Astrocyte of the spinal cord (primary cell): ENCODE measurements at places on chromosomes 6 and 20.

DNA sequence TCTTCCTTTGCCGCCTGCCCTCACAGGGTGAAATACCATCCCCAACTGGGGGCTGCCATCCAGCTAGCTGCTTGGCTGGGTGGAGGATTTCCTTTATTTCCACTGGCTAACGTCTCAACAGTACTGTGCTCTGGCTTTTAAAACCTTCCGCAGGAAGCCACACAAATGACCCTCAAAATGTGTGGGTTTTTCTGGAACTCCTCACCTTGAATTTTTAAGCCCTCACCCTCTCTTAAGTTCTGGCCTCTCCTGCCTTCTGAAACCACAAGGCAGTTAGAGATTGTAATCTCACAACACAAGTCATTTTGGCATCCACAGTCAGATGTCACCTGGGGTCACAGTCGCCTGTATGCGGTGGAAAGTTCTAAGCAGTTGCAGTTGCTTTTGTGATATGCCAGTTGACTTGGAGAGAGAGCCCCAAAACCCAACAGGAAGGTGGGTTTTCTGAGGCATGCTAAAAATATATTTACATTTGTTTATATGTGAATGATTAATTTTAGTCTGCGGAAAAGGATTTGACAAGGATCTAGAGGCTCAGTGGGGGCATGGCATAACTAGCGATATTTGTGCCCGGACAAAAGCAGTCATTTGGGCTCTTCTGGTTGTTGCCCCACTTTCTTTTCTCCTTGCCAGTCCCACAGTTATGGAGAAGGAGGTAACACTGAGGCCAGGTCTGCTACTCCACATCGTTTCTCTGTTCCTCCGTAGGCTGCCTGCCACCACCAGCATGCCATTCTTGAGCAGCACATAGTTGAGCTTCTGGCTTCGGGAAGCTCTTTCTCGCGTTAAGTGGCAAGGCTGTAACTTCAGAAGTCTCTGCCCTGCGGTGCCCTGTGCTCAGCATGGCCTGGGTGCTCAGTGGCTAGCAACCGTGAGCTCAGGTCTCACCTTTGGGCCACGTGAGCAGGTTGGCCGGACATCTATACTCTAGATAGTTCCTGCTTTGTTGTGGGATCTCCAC is 335.3 kb downstream of the CD83 start:
- DNase-seq: no peak

- no peak for DNase-seq
These were observed 40.4 kb downstream of the ZNF391 start for GRCh38 chr6:27428966-27429365.

DNA sequence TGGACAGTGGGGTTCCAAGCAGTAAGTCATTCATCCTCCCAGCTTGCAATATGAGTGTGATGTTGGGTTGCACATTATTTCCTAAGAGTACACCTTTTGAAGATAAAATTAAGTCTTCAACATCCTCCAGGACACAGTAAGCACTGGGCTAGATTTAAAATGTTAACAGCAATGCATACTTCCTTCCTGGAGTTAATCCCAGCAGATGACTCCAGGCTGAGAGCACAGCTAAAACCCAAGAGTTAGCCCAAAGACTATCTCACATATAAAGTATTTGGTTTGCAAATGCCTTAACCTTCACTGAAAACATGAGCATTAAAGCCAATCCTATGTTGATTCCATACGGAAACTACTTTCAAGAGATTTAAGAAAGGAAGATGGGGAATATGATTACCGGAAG is 69.2 kb downstream of the SLC23A2 start:
- DNase-seq: no peak

DNA sequence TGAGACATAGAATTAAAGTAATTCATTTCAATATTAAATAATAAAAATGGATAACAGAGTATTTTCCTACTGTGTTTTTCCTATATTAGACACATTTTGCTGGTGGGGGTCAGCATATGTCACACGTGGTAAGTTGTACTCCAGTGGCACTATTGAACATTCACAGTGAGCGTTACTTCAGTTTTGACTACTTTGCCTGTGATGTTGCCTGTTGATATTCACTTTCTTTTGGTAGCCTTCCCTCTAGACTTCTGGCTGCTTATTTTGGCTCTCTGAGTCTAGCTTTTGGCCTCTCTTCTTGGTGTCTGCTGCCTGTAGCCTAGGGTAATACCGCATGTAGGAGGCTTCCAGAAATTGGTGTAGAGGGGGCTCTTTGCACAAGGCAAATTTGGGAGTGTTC is 64.4 kb upstream of the TFB1M start:
- no peak for DNase-seq

GRCh38 chr6:123415844-123416468 is 220.8 kb downstream of the TRDN start:
- peak; percentile 62 for DNase-seq

DNA sequence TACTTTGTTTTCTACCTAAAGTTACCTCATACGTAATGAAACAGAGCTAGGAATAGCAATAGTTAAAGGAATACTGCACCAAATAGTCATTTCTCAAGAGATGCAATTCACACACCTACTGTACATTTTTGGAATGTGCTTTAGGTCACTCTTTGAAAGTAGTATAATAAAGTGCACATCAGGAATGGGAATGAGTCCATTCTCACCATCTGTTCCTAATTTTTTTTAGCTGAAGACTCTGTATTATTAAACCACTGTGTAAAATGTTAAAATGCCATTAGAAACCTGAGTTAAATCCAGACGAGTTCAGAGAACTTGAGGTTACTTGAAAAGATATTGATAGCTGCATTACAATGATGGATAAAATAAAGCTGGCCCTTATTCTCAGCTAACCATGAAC is 51.9 kb upstream of the EPHA7 start:
- peak; percentile 27 for DNase-seq

DNA sequence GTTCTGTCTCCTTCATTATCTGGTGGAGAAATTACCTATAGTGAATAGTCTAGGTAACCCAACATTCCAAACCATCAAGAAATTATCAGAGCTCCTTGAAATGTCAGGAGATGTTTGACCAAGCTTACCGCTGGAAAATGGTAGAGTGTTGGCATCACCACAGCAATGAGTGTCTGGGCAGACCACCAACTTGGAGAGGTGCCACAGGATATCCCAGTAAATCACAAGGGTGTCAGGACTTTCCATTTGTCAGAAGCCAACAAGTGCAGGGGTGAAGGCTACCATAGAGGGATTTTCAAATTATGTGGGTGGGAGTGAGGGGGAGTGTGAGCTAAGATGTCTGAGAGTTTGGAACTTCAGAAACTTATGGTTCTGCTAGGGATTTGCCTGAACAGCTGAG is 73.2 kb downstream of the VGLL2 start:
- DNase-seq: no peak

DNA sequence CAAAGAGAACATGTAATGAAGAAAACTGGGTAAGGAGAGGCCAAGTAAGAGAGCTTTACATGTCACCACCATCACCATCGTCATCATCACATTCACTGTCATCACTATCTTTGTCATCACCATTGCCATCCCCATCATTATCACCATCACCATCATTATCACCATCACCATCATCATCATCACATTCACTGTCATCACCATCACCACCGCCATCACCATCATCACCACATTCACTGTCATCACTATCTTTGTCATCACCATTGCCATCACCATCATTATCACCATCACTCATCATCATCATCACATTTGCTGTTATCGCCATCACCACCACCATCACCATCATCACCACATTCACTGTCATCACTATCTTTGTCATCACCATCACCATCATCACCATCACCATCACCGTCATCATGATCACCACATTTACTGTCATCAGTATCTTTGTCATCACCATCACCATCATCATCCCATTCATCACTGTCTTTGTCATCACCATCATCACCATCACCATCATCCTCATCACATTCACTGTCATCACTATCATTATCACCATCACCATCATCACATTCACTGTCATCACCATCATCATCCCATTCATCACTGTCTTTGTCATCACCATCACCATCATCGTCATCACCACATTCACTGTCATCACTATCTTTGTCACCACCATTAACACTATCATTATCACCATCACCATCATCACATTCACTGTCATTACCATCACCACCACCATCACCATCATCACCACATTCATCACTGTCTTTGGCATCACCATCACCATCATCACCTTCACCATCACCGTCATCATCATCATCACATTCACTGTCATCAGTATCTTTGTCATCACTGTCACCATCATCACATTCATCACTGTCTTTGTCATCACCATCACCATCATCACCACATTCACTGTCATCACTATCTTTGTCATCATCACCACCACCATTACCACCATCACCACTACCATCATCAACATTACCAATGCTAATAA is 172.3 kb downstream of the ERMARD start:
- DNase-seq: no peak

GRCh38 chr6:87115402-87116135 is 20.7 kb upstream of the CGA start:
- no peak for DNase-seq

DNA sequence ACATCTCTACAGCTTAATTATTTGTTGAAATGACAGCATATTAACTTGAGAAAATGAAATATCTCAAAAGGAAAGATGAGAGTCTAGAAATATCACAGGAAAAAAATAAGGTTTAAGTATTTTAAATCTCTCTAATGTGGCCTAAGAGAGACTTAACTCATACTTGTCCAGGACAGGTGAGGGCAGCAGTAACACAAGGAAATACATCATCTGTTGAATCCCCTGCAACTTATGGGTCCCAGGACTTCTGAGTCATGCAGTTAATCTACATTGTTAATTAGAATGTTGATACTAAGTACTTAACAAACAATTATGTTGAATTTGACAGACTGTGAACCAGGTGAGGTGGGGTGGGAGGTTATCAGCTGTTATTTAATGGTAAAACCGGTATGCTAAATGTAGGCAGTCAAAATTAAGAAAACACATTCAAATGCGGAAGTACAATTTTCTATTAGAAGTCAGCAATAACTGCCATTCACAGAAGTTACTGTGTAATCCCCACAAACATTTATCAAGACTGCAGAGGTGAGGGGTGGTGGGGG is 87.9 kb downstream of the CEP57L1 start:
- no peak for DNase-seq

DNA sequence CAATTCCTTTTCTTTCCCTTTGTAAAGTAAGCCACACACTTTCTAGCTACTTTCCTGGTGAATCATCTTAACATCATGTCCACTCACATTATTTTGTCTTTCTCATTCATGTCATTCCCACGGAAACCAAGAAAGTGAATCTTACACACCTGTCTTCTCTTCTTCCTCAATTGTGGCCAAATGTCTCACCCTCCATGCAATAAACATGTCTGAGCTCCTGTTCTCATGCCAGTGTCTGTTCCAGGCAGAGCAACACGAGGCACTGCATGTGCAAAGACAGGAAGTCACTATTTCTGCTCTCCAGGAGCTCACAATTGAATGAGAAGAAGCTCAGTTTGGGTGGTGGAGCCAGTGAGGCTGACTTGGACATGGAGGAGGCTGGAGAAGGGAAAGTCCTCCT is 29.0 kb upstream of the TMEM244 start:
- DNase-seq: peak; percentile 80

GRCh38 chr20:63007646-63008488 is 1.1 kb upstream of the BHLHE23 start:
- no peak for DNase-seq

GRCh38 chr6:167094436-167094819 is 28.5 kb upstream of the CCR6 start:
- no peak for DNase-seq

DNA sequence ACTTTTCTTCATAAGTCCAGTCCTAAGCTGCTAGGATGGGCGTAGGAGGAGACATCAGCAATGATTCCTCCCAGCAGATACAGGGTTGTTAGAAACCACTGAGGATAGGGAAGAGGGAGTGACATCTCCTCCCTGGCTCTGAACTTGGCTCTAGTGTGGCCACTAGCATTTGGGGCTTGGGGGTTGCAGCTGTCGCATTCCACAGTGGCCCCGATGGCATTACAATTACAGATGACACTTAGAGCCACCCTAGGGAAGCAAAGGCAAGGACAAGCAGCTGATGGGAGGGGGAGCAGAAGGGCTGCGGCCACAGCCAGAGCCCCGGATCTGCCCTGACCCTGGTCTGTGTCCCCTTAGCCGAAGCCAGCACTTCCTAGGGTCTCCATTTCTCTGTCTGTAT is 9.5 kb upstream of the CDKN1A start:
- no peak for DNase-seq

DNA sequence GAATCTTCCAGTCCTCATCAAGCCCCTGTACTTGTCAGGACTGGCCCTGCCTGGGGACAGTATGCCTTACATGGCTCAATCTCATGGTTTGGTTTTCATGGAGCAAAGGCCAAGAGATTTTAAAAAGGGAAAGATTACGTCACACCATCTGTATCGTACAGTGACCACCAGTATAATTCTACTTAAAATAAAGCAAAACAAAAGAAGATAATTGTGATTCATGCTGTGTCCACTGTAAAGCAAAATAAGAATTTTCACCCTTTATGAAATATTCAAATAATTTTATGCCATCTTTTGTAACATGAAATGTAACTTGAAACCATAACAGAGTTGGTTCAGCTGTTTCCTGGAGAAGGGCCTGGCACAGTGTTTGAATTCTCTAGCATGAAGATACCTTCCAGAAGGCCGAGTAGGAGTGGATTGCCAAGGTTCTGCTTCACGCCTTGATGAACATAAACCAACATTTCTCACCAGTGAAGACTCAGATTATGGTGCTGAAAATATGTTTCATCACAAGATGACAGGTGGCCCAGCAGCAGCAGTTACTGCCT is 486.5 kb downstream of the RFPL4B start:
- DNase-seq: peak; percentile 7

GRCh38 chr6:100657678-100658330 is 193.1 kb upstream of the SIM1 start:
- peak; percentile 14 for DNase-seq

DNA sequence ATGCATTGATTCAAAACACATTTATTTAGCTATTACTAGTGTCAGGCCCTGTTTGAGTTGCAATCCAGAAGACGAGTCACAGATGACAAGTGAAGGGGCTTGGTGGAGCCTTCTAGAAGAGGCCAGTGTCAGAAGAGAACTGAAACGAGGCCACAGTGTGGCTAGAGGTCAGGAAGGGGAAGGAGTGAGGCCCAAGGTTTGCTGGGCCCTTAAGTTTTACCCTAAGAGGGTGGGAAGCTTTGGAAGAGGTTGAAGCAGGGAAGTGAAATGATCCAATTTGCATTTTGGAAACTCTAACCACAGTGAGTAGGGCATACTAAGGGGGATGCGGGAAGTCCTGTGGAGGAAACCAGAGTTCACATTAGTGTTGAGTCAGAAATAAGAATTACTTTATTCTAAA is 25.0 kb downstream of the TTK start:
- no peak for DNase-seq

- DNase-seq: peak; percentile 74
These were observed 55.1 kb upstream of the CEP162 start for GRCh38 chr6:84282550-84282949.
